ENCODE measurements at places on chromosomes 5 and 9. TPM values are rescaled to one million over a fixed set of nuclear protein-coding genes. Genes with fewer than 3 reads are reported as not detected.

The EGFLAM gene
- 6.4 TPM for total RNA-seq

The SLC46A2 gene
- 0.19 TPM for total RNA-seq

- DNase-seq = no peak
These were observed 563.9 kb upstream of the TLE4 start for GRCh38 chr9:79007701-79008483.

DNA sequence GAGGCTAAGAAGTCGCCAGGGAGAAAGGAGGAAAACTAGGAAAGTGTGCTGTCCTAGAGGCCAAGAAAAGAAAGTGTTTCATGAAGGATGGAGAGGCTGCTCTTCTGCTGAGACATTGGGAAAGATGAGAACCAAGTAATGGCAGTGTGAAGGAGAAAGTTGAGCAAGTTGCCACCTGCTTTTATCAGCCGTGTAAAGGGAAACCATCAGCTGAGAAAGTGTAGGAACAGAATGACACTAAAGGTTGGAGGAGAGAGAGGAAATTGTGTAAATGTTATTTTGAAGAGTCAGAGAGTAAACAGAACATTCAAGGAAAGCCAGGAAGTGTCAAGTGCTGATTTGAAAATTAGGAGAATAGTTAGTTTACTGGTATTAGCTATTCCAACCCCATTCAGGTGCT, 125.0 kb downstream of the CEMIP2 start:
- no peak for DNase-seq

DNA sequence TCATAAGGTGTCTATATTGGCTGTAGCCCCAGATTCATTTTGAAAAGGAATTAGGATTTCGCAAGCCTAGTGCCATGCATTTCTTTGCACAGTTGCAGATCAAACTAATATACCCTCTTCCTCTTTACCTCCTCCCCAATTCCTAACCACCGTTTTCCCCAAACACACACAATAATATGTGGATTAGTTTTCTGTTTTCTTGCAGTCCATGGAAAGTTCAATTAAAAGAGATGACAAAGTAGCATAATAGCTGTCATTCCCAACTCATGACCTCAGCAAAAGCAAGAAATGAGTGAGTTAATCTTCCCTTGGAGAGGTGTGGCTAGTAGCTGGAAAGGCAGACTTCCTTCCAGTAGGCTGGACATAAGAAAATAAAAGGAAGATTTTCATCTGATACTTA, 349.1 kb downstream of the TMEM232 start:
- no peak for DNase-seq

The EEIG1 gene
- total RNA-seq = 56.9 TPM

The SPATA9 gene
- 0.51 TPM for total RNA-seq

DNA sequence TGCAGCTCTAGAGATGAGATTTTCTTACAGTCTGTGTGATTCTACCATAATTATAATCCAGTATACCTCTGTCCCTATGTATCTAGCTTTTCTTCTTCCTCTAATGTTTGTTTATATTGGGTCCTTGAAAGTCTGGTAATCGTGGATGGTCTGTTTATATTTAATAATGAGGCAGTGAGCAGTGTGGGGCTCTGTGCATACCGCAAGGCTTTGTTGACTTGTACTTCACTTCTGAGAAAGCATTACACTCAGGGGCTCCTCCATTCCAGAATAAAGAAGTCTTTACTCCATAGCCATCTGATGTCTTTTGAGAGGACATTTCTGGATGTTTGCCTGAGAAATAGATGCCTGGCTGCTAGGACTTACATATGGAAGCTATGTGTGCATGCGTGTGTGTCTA, 4.5 kb upstream of the MPDZ start:
- no peak for DNase-seq

The CCDC192 gene
- not detected for total RNA-seq

GRCh38 chr5:120769312-120769872, 305.3 kb downstream of the PRR16 start:
- no peak for DNase-seq

- no peak for DNase-seq
These were observed 17.4 kb upstream of the FLT4 start for GRCh38 chr5:180666812-180667211.

Measured in posterior vena cava (tissue), 2 donors.